Left lobe of liver (tissue), 2 donors: ENCODE measurements at places on chromosomes 5 and 9. TPM values are rescaled to one million over a fixed set of nuclear protein-coding genes. Genes with fewer than 3 reads are reported as not detected.

The GABBR2 gene
- not detected for total RNA-seq

The KCNV2 gene
- total RNA-seq = not detected

The IL9 gene
- total RNA-seq = not detected

The PRR16 gene
- total RNA-seq = not detected

The PCDHA7 gene
- total RNA-seq = not detected

The ZNF879 gene
- total RNA-seq = 0.98 TPM

The HMCN2 gene
- 3.0 TPM for total RNA-seq

The FSTL4 gene
- total RNA-seq = not detected

The SLC4A9 gene
- 0.10 TPM for total RNA-seq
